ENCODE measurements at places on chromosomes 4 and X.

GRCh38 chrX:47523713-47524166 lies 37.3 kb upstream of the ARAF start:
- no peak for DNase-seq

DNA sequence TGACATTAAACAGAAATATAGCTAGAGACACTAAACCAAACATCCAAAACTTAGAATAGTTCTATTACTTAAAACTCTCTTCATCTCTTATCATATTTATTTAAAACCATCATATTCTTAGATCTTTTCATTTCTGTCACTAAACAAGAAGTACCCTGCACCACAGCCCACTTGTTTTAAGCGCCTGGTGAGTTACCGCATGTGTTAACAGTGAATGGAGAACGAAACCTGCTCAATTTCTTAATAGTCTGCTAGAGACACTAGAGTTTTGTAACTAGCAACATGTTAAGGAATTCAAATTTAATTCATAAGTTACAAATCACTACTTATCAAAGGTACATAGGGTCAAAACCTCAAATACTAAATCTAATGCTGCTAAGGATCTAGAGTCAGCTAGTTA lies 111.5 kb downstream of the FBXW7 start:
- DNase-seq, result no peak

GRCh38 chr4:41359422-41359775 lies 102.7 kb downstream of the UCHL1 start:
- DNase-seq, result no peak

- no peak for DNase-seq
These were observed 1005.5 kb upstream of the GRID2 start for GRCh38 chr4:91298156-91298700.

DNA sequence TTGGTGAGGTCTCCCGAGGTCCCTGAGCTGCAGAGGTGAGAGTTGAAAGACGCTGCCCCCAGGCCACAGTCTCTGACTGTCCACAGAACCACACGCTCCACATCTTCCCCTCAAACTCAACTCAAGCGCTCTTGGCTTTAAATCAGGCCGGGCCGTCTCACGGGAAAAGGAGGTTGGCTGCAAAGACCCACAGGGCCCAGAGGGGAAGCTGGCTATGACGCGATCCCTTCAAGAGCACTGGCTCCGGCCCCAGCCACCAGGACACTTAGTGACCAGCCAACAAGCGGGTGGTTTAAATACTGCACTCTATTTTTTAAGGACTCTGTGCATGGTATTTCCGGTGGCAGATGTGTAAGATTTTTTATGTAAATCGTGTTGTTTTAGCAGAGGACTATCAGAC lies 19.9 kb downstream of the LRPAP1 start:
- no peak for DNase-seq

GRCh38 chrX:129784371-129784770 lies 4.6 kb downstream of the SASH3 start:
- DNase-seq, result no peak

DNA sequence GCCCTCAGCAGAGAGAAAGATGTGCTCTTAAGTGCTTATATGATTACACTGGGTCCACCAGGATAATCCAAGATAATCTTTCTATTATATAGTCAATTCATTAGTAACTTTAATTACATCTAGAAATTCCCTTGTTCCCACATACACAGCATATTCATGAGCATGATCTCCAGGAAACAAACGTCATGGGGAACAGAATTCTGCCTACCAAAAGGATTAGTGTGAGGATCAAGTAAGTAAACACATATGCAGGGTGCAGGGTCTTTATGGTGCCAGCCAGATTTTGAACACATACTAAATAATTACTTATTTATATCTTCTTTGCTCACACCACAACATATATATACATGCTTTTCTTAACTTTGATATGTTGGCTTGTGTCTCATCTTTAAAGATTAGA lies 169.1 kb downstream of the KCTD8 start:
- DNase-seq, result no peak

- DNase-seq, result no peak
These were observed 106.2 kb downstream of the SMIM20 start for GRCh38 chr4:26020083-26020668.

DNA sequence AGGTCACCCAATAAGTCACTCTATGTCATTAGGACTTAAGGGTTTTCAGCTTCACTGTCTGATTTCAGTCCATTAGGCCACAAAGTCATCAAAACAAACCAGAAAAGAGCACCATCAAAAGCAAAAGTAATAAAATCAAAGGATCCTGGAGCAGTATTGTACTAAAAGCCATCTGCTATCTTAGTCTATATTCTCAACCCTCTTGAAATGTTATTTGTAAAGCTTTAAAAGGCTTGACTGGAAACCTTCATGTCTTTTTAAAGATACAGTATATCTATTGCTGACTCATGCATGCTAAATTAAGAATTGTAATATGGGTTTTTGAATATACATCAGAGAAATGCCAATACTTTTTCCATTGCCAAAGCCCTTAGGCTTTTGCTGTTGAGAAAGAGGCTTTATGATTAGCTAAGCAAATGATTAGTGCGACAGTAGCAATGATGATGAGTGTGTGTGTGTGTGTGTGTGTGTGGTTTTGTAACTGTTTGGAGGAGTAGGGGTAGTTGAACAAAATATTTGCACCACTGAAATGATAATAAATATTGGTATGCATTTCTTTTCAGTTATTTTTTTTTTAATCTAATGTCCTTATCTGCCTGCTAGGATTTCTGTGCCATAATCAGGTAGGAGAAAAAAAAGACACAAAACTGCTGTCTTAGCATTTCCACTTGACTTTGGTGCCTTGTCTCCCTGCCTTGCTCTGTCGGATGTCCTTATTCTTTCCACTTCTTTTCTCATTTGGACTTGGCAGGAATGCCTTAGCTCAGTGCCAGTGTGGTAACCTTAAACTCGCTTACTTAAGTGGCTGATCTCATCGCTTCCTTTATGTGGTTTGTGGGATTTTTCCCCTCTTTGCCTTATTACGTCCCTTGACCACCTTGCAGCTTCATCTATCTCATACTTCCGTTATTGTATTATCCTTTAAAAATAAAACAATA lies 119.7 kb downstream of the PCDH7 start:
- no peak for DNase-seq

DNA sequence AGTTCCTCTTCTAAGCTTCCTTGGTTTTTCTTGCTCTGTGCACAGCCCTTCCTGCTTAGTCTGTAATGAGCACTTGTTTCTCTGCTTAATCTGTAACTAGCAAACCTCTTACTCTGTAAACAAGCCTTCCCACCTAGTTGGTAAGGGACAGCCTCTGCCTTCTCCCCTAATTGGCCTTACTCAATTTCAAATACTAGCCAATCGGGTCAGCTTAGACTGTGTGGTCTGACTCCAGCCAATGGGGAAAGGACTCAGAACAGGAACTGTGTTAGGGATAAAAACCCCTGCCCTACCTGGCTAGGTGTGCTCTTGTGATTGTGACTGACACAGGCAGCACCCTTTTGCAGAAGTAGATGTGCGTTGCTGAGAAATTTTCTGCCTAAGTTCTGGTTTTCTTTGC lies 136.5 kb upstream of the AADAT start:
- no peak for DNase-seq

DNA sequence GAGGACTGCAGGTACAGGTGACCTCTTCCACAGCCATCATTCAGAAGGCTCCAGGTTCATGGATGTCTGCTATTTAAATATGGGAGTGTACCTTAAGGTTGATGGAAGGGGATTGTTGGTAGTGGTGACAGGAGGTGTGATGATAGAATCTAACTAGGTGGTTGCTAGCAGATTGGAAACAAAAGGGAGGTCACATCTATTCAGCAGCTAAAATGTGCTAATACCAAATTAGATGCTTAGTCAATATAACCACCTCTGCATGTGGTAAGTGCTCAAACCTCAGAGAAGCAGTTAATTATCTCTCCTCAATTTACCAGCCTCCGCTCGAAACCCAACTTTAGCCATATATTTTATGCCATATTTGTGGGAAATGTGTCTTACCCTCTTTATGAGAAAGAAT lies 98.7 kb upstream of the CCSER1 start:
- no peak for DNase-seq

Measured in mesothelial cell of epicardium (in vitro differentiated cells).